Thyroid gland (tissue), 4 donors: ENCODE measurements at places on chromosomes 6 and 20.

DNA sequence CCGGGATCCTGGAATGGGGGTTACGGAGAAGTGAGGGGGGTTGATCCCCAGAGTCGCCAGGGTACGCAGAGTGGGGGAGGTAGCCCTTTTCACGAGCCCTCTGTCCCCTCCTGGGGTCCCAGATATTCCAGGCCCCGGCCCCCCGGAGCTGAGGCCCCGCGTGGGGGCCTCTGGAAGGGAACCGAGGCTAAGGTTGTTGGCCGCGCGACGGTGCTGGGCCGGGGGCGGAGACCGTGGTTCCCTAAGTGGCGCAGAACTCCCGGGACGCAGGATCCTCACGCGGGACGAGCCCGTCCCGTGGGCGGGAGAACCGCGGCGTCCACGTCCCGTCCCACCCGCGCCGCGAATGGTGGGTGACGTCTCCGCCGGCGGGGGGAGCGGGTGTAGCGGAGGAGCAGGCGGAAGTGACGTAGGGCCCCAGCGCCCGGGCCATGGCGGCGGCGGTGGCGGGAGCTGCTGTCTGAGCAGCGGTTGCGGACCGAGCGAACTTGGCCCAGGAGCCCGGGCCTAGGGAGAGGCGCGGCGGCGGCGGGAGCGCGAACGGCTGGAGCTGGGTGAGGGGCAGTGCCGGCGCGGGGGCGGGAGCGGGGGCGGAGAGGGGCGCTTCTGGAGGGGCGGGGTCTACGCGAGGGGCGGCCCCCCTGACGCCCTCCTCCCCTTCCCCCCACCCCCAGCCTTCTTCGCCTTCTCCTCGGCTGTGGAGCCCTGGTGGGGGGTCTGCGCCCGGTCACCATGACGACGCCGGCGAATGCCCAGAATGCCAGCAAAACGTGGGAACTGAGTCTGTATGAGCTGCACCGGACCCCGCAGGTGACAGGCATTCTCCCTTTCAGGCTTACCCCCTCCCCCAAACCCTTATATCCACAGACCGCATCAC lies at the start of gene RING1:
TSS of gene RING1 (plus strand) at position 410 of the 877 bp plus-strand sequence. CDS start at position 733, 323 bp downstream.
- peak; percentile 88 for DNase-seq

DNA sequence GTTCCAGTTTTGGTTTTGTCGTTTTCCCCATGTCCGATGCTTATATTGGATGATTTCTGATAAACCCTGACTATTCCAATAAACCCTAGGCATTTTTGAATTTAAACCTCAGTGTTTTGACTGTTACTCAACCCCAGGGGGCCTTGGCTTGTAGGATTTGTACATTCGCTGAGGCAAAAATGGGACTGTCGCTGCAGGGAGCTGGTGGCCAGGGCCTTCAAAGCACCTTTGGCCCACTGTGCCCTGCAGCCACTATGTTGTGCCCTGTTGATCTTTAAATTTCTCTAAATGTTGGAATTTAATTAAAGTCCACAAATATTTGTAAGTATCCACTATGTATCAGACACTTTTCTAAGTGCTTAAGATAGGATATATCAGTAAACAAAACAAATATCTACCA lies 9.5 kb upstream of the NOL7 start:
- DNase-seq: no peak

DNA sequence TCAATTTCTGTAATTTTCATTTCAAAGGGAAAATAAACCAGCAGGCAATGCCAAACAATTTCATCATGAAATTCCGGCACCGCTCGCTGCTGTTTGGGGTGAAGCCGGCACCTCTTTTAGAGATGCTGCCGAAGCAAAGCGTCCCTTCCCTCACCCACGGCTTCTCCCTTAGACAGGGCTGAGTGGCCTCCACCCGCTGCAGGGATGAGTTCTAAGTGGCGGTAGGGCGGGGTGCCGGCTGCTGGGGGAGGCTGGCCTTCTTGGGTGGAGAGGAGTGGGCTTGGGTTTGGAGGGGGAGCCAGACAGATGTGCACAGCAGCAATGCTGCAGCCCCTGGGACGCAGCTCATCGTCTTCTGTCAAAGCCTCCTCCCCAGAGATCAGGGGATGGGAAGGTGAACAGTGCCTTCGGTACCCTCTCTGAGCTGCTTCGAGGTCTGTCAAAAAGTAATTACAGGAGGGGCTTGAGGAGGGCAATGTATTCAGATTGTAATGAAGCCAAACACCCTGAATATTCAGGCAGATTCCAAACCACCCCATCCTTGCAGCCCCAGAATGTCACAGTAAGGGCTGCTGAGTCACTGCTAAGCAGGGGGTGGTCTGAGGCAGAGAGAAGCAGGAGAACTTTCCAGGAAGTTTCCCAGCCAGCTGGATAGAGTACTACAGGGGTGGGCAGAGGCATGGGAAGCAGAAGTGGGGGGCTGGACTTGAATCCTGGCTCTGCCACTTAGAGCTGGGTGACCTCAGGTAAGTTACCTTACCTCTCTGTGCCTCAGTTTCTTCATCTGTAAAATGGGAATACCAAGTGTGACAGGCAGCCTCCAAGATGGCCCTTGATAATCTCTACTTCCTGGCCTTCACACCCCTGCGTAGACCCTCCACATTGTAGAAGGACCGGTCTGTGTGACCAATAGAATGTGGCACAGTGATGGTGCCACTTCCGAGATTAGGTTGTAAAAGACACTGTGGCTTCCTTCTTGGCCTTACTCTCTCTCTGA lies 96.6 kb downstream of the SULF2 start:
- no peak for DNase-seq

- no peak for DNase-seq
Measured at GRCh38 chr6:108897371-108897770, 49.1 kb downstream of the ARMC2 start.

- peak; percentile 11 for DNase-seq
Measured at GRCh38 chr20:38304845-38305447, 990 bp downstream of the BPI start.

DNA sequence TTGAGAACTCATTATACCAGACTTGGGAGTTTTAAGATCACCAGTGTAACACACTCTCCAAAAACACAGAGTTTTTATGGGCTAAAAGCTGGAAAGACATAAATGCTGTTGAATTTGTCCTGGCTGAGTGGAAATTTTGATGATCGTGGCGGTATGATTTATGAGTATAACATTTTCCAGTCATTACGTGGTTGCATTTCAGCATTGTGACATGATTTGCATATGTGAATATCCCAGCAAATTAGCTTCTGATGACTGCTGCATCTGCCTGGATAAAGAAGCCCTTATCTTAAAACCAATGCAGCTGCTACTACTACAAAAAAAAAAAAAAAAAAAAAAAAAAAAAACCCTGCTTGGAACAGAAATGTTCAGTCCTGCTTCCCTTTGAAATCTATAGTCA lies 850.9 kb downstream of the TFAP2A start:
- DNase-seq: no peak

DNA sequence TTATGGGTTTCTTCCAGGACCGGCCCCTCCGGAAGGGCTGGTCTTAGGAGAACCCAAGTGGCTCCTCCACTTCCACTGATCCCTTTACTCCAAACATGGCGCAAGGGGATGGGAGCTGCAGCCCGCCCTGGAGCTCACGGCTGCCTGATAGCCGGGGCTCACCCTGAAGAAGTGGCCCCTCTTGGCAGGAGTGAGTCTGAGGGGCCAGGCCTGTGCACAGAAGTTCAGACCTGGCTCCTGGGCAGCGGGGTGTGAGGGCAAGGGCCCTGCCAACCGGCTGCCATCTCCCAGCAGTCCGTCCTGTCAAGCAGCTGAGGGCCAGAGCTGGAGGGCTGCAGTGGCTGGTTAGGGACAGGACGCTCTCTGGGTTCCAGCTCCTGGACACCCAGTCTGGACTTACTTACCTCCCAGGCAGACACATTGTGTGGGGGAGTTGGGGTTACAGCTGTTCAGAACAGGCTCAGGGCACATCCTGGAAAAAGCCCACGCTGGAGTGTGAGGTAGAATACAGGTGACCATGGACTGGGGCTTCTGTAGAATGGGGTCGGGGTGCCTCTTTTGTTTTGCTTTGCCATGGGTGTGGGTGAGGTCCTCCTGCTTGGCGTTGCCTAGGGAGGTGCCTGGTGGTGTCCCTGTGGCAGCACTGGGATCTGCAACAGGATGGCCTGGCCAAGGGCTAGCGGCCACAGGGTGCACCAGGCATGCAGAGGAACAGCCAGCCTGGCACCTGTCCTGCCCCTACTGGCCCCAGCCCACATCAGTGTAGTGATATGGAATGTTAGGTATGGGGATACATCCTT lies 88.4 kb downstream of the ASXL1 start:
- DNase-seq: peak; percentile 31

GRCh38 chr6:25303254-25303653 lies 24.1 kb downstream of the CARMIL1 start:
- DNase-seq: no peak

- DNase-seq: no peak
Measured at GRCh38 chr6:4125500-4125899, 9.9 kb downstream of the ECI2 start.

GRCh38 chr6:52503851-52504781 lies 72.7 kb downstream of the TRAM2 start:
- peak; percentile 99 for DNase-seq

DNA sequence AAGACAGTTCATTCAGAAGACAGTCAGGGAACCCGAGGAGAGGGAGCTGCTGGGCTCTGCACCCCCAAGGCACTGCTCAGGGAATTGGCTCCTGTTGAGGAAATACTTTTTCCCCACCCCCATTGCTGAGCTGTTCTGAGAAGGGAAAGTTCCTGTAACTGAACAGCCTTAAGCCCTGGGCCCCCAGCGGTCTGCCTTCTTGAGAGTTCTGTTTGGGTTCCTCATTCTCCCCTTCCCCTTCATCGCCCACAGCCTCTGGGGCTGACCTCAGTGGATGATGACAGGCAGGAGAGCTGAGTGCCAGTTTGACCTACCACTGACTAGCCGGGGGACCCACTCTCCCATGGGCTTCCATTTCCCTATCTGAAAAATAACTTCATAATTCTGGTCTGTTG lies 10.7 kb downstream of the HCK start:
- no peak for DNase-seq

- no peak for DNase-seq
Measured at GRCh38 chr20:31862506-31862905, 7.8 kb downstream of the DUSP15 start.

DNA sequence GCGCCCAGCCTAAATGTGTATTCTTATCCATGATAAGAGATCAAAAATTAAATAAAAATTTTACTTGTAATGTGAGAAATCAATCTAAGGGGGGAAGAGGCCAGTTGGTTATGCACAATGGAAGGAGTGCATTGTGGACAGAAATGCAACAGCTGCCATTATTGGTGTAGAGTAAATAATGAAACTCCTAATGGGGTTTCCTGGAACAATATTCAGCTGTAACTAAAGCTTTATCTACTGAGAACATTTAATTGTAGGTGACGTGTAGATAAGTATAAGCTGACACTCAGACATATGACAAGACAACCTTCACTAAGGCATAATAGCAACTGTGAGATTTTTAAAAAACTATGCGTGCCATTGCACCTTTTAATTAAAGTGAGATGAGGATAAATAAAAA lies 71.4 kb downstream of the CEP57L1 start:
- DNase-seq: no peak

DNA sequence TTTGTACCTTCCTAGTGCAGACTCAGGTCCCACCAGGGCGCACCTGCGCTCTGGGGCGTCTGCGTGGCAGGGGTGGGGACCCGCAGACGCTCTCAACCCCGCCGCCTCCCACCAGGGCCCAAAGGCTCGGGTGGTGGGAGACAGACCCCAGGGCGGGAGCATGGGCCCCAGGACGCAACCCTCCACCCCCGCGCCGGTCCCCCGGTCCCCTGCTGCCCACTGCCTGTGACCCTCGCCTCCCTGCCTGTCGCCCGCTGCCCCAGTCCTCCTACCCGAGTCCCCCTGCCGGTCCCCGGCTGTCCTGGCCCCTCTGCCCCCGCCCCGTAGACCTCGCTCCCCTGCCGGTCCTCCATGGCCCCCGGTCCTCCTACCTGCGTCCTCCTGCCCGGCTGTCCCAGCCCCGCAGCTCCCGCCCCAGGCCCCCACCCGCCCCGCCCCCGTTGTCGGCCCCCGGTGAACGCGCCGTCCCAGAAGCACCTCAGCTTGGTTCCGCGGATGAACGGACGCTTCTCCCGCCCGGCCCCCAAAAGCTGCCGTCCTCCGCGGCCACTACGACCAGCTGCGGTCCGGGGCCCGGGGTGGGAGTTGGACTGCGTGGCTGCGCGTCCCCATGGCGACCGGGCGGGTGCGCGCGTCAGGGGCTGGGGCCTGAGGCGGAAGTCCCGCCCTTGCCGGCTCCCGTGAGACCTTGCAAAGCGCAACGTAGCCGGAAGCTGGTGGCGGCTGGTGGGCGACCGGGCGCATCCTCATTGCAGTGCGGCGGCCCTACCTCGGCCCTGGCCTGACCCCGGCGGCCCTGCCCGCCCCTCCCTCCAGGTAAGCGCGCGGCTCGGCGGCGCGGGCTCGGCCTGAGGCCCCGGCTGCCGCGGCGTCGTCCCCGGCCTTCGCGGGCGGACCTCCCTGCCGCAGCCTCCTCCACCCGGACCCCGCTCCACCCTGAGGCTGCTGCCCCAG lies at the start of gene ARFGAP1:
TSS of gene ARFGAP1 (plus strand) at position 709 of the 954 bp plus-strand sequence. CDS start 2,768 bp downstream, outside the sequence.
- peak; percentile 94 for DNase-seq

DNA sequence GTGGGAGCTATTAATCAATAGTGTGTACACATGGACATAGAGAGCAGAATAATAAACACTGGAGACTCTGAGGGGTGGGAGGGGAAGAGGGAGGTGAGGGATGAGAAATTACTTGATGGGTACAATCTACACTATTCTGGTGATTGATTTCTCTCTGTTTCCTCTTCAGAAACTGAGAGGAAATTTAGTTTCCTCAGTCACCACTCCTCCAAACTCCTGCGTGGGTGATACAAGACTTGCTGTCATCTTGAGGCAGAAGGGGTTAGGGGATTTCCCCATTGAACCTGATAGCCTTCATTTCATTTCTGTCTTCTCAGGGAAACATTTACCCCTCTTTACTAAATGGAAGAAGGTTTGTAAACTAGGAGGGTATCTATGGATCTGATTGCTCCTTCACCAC lies 84.3 kb upstream of the ESR1 start:
- DNase-seq: no peak

DNA sequence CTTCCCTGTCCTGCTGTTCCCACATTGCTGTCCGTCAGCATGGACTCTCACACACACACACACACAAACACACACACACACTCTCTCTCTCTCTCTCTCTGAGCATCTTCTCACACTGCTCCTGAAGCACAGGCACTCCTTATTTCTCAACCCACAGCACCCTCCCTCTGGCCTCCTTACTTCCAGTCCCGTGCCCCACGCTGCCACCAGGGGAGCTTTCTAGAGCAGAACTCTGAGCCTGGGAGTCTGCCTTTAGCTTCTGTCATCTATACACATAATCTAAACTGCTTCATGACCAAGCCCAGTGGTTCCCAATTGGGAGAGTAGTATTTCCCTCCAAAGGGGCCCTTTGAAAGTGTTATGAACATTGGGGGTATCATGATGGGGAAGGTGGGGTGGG lies 29.1 kb downstream of the HECA start:
- no peak for DNase-seq

GRCh38 chr6:29964518-29964886 lies 22.2 kb downstream of the HLA-A start:
- no peak for DNase-seq
